ENCODE measurements at places on chromosomes 3 and 15.

DNA sequence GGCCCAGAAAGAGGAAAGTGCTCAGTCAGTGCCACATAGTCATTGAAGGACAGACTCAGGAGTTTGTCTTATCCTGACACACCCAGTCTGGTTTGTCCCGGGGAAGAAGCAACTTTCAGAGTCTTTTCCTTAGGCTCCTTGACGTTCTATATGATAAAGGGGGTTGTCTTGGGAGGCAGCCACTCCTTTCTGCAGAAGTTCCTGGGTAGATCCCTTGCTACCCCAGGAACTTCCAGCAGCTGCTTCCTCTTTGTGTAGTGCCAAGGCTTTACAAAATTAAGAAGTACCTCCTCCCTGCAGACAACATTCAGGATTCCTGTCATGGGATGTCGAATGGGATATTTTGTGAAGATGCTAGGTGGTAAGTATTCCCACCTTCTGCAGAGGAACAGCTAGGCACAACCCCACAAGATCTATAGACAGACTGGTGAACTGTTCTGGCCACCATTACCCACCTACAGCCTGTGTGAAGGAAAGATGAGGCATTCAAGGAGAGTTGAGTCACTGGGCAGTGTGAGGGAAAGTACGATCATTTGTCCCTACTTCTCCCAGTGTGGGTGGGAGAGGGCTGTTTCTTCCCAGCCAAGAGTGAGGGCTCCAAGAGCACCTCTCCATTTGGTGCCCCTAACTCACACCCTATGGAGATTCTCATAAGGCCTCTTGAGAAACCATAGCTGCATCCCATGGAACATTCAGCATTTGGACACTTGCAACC is 11.3 kb downstream of the TMEM266 start:
- no peak for DNase-seq

DNA sequence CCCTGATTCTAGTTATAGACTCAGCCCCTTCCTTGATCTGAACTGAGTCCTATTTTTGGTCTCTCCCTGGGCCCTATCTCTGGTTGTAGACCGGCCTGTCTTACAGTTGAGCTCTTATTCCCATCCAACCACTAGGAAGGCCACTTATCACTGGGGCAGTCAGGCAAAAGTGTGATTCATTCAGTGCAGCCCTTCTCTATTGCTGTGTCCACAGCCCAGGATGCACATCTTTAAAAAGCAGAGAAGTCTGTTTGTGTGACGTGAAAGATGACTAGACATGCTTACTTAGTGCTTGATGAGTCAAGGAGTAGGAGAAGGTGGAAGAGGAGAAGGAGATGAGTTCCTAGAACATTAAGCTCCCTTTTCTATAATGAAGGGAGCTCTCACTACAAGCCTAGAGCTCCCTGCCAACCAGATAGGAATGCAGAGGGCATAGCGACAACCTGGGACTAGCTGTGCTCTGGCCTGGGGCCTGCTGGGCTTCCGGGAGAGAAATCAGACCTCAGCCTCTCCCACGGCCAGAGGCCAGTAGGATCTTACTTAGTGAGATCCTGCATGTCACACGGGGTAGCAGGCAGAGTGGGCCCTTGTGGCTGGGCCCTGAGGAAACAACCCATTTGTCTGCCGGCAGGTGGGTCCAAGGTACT is 25.7 kb downstream of the INSYN1 start:
- no peak for DNase-seq

- DNase-seq: no peak
Measured at GRCh38 chr3:155690921-155691320, 54.0 kb downstream of the PLCH1 start.

DNA sequence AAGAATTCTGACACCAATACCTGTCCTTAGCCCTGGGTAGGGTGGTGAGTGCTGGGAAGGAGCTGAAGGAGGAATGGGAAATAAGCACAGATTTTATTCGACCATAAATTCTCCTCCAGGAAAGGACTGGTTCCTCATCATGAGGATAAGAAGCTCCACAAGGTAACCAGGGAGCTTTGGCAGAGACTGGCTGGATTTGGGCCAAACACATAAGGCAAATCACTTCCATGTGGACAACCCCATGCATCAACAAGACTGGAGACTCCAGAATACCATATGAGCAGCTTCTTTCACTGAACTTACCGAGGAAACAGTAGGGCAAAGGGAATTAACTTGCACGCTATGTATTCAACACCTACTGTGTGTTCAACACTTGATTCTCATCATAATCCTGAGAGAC is 312.5 kb downstream of the NTRK3 start:
- no peak for DNase-seq

DNA sequence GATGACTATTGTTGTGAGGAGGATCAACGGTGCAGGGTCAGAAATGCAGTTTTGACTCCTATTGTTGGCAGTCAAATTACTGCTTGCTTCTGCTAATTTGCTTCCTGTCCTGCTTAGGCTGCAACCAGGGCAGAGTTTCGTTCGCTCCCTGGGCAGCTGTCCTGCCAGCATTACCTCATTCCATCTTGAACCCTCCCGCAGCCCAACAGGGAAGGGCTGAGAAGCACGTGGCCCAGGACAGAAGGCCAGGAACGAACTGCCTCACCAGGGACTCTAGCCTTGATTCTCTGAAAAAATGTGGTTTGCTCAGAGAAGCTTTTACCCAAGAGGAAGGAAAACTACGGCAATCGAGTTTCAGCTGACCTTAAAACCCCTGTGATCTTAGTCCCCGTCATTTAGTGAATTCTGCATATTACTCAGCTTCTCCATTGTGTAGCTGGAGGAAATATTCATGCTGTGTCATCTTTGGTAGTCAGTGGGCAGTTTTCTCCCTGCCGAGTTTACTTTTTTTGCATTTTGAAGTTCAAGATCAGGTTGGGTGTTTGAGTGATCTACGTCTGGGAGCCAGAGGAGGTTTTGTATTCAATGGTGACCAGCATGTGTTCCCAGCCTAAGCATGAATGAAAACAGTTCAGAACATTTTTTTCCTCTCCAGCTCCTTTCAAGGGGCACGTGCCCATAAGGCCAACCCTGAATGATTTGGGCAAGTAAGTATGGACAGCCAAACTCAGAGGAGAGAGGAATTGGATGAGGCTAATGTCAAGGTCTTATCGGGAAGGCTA is 23.0 kb downstream of the TLNRD1 start:
- DNase-seq: no peak

DNA sequence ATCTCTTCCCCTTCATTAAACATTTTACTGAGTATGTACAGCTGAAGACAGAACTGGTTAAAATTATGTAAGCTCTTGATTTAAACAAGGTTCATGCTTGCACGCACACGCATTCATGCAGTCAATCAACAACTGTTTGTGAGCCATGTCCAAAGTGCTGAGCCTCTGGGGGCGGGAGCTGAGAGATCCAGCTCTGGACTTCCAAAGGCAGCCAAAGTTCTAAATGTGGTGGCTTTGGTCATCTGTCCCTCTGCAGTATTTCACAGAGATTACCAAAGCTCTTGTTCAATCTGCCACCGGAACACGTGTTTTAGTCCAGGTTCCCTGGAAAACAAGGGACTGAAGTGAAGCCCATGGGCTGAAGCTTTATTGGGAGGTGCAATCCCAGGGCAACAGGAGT is 52.4 kb upstream of the SNRPA1 start:
- no peak for DNase-seq

DNA sequence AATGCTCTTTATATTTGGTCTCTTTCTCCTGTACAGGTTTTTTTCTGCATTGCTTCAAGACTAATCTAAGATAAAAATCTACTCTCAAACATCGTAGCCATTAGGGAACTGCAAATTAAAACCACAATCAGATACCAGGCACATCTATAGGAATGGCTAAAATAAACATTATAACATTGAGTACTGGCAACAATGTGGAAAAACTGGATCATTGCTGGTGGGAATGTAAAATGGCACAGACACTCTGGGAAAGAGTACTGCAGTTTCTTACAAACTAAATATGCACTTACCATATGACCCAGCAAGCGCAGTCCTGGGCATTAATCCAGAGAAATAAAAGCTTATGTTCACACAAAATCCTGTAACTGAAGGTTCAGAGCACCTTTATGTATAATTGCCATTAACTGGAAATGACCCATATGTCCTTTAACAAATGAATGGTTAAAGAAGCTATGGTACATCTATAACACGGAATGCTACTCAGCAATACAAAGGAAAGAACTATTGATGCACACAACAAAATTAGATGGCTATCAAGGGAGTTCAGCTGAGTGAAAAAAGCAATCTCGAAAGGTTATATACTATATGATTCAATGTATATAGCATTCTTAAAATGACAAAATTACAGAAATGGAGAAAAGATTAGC is 6.3 kb downstream of the ABCC5 start:
- DNase-seq: no peak

DNA sequence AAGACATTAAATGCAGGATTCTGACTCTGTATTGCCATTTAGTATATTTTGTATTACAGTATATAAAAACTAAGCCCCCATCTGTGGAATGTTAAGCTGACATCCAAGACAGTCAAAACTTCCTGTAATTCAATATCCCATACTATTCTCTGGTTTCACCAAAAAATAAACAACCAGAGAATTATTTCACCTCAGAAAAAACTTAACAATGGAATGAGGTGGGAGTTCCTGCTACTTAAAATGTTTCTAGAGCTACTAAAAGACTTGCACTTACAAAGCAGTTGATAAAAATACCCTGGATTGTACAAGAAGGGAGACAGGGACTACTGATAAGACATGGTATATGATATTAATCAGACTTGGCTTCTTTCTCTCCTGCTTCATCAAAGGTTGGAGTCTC is 8.3 kb downstream of the ARL13B start:
- DNase-seq: no peak

DNA sequence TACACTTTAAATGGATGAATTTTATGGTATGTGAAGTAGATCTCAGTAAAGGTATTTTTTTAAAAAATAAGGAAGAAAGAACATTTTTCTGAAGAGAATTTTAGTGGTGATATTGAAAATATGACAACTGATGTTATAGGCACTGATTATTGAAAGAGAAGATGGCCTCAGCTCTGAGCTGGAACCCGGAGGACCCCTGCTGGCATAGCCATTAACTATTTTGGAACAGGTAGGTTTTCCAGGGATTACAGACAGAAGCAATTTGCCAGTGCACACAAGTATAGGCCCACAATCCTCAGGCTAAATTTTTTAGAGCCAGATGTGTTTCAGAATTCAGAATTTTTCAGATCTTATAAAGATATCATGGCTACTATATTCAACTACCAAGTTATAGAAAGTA is 315.9 kb upstream of the GPR149 start:
- no peak for DNase-seq

DNA sequence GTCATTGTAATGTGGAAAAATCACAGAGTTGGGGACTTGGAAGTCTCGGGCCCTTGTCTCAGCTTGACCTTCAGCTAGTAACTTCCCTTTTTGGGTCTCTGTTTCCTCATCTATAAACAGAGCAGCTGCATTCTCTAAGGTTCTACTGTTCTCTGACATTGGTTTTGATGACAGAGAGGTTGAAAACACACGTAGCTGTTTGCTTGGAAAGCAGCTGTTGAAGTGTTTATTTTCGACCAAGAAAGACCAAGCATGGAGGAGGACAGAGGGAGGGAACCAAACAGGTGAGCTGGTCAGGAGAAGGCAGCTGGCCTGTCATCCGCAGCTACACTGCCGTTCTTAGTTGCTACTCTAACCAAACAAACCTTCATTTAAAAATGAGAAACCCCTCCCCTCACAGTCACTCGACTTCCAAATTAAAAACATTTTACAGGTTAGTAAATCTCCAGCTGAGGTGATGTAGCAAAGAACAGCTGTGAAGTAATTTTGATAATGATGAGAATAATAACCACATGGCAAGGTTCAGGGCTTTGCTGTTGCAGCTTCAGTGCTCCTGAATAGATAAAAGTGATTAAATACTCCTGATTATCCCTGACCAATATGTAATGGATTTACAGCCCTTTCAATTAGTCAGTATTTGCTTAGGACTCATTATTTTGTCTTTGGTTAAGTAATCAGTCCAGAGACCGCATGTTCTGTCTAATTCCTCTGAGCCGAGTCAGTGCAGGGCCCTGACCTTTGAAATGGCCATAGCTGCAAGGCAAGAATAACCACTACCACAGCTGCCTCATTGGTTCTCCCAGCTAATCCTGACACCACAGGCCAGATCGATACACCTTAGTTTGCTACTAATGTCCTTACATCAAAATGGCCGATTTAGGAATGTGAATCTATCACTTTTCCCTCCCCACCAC is 65.3 kb downstream of the MEIS2 start:
- DNase-seq: no peak

GRCh38 chr15:67156426-67156825 is 91.0 kb downstream of the SMAD3 start:
- no peak for DNase-seq

DNA sequence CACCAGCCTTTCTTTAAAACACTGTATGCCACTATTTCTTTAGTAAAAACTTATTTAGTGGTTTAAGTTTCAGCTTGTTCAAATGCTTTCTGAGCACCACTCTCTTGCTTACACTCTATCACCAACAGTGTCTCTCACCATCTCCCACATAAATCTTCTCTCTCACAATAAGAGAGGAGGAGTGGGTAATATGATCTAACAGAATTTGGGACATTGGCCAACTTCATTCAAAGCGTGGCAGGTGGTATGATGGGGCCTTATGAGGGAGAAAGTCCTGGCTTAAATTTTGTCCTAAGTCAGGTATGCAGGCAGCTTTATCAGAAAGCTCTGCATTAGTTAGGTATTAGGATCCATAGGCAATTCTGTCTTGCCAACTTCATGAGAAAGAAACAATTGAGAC is 1132.5 kb downstream of the TUSC7 start:
- DNase-seq: no peak

DNA sequence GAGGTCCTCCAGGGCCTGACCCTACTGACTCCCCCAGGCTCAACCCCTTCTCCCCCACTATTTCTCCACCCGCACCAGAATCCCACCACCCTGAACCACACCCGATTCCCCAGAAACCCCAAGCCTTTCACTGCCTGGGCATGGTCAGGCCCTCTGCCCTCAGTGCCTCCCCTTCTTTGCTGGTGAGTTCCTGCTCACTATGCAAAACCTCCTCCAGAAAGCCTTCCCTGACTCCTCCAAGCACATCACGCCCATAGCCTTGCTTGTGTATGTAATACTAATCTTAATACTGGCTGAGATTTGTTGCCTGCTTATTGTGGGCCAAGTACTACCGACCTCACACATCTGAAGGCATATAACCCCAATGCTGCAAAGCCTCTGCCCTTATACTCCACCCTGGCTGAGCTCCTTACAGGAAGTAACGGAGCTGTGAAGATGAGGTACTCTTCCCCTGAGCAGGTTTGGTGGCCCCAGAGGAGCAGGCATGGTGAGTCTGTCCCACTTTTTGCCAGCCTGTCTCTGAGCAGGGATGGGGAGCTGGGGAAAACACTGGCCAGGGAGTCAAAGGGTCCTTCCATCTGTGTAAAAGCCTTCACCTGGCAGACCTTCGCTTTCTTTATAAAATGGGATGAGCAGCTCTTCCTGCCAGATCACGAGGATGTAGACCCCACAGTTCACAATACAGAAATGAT is 9.5 kb downstream of the RAB6B start:
- no peak for DNase-seq

- no peak for DNase-seq
Measured at GRCh38 chr3:4866866-4867265, 112.4 kb upstream of the BHLHE40 start.

GRCh38 chr3:75176937-75177336 is 487.2 kb upstream of the FRG2C start:
- DNase-seq: no peak

GRCh38 chr3:129662191-129662608 is 55.7 kb upstream of the PLXND1 start:
- no peak for DNase-seq

GRCh38 chr15:78018946-78019644 is 58.4 kb downstream of the TBC1D2B start:
- no peak for DNase-seq

Measured in stimulated activated CD4-positive, alpha-beta T cell treated with anti-CD3 and anti-CD28 coated beads, Interleukin-12 subunit alpha, Interleukin-12 subunit beta, amount 100 ng/mL, for 4 hours (primary cell).